Memory B cell (primary cell): ENCODE measurements at places on chromosomes 4 and X.

DNA sequence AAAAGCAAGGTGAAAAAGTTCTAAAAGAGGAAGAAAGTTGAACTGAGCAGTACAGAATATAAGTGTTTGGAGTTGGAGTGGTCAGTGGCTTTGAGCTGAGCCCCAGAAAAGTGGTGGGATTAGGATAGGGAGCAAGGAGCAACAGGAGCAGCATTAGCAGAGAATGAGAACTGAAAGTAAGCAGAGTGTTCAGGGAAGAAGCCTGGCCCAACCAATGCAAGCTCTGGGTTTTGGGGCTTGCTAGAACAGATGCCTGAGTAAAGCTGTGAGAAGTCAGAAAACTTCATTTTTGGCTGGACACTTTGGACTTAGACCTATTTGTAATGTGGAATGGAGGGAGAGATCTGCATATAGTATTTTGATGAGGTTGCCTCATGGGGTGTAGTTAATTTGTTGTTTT, 17.8 kb downstream of the JADE1 start:
- no peak for DNase-seq

- no peak for DNase-seq
These were observed 5.0 kb downstream of the IL9R start for GRCh38 chrX:156002507-156002906.

GRCh38 chr4:156242390-156242789, 288.7 kb upstream of the CTSO start:
- DNase-seq = no peak

DNA sequence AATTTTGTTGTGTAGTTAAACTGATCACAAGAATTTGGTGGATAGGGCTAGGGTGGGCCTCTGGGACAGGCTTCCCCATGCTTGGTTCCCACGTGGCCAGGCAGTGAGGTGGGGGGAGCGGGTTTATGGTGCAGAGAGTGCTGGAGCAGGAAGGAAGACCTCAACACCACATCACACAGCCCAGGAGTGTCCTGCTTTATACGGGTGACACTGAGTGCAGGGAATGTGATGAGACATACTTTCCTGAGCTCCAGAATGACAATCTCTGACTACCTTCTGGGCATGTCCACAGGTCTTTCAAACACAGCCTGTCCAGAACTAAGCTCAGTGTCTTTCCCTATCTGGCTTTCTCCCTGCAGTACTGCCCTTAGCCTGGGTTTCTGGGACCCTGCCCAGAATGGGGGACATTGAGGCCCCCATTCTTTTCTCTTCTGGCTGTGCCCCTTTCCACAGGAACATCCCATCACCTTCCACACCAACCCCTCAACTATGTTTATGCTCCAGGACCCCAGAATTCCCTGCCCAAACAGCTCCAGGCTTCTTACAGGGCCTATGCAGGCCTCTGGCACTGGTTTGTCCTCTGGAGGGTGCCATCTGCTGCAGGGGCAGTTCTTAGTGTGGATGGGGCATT, 36.5 kb upstream of the RASL11B start:
- DNase-seq = no peak
